A549 treated with Hydrocortisone at 1 μM for 4 hours (cell line): ENCODE measurements at places on chromosomes 1 and 21. TPM values are rescaled to one million over a fixed set of nuclear protein-coding genes. Genes with fewer than 3 reads are reported as not detected.

Gene LRRC8B
- total RNA-seq: 2.6 to 4.5 TPM (median 3.8 TPM) in 5 replicates

Gene KCNQ4
- 0.18 to 0.33 TPM (median 0.27 TPM) in 5 replicates for total RNA-seq

Gene LINGO4
- total RNA-seq: not detected in 5 replicates

Gene TTC24
- total RNA-seq: not detected in 5 replicates

Gene C1orf105
- not detected in 5 replicates for total RNA-seq

Gene FMOD
- 0.03 to 0.06 TPM (median 0.06 TPM) in 3 of 5 replicates, not detected in the others for total RNA-seq

Gene TNFRSF25
- total RNA-seq: 2.5 to 4.0 TPM (median 2.8 TPM) in 5 replicates

Gene CELSR2
- total RNA-seq: 3.7 to 4.9 TPM (median 4.8 TPM) in 5 replicates

Gene GPR25
- total RNA-seq: not detected in 5 replicates

Gene RAD54L
- total RNA-seq: 9.1 to 11.7 TPM (median 11.5 TPM) in 5 replicates

Gene LEMD1
- not detected in 5 replicates for total RNA-seq

Gene KLHDC9
- total RNA-seq: 1.5 to 2.6 TPM (median 1.9 TPM) in 5 replicates

Gene FCRL2
- not detected in 5 replicates for total RNA-seq

Gene SHE
- 0.10 to 0.20 TPM (median 0.12 TPM) in 5 replicates for total RNA-seq

Gene THEM5
- total RNA-seq: not detected in 5 replicates

Gene USH2A
- total RNA-seq: not detected in 5 replicates

Gene NR1I3
- total RNA-seq: not detected in 5 replicates

Gene CNR2
- 0.01 TPM in 1 of 5 replicates, not detected in the others for total RNA-seq

Gene SMG5
- 41.9 to 46.8 TPM (median 43.0 TPM) in 5 replicates for total RNA-seq

Gene ANGPTL1
- not detected in 5 replicates for total RNA-seq

Gene OR2L13
- not detected in 5 replicates for total RNA-seq

Gene LRRC53
- not detected in 5 replicates for total RNA-seq

Gene LCE2C
- total RNA-seq: not detected in 5 replicates

Gene C4BPB
- 1.1 to 2.2 TPM (median 1.4 TPM) in 5 replicates for total RNA-seq

Gene LAMB3
- total RNA-seq: 18.6 to 23.5 TPM (median 21.0 TPM) in 5 replicates

Gene UMODL1
- total RNA-seq: not detected in 5 replicates

Gene CR2
- total RNA-seq: 0.02 to 0.03 TPM in 2 of 5 replicates, not detected in the others

Gene ATP1A4
- not detected in 5 replicates for total RNA-seq

Gene RIIAD1
- 0.41 TPM in 1 of 5 replicates, not detected in the others for total RNA-seq

Gene NRIP1
- 7.4 to 16.7 TPM (median 12.3 TPM) in 5 replicates for total RNA-seq

Gene EPHA10
- total RNA-seq: 1.0 to 1.5 TPM (median 1.1 TPM) in 5 replicates

Gene RGS18
- total RNA-seq: not detected in 5 replicates

Gene CDK18
- total RNA-seq: 0.67 to 1.0 TPM (median 0.83 TPM) in 5 replicates

Gene SFT2D2
- 12.9 to 21.9 TPM (median 14.1 TPM) in 5 replicates for total RNA-seq

Gene LMX1A
- not detected in 5 replicates for total RNA-seq

Gene EXO1
- total RNA-seq: 20.0 to 29.8 TPM (median 22.7 TPM) in 5 replicates

Gene MR1
- 5.8 to 7.7 TPM (median 6.2 TPM) in 5 replicates for total RNA-seq

Gene CYP4A22
- not detected in 5 replicates for total RNA-seq

Gene PPIH
- total RNA-seq: 58.8 to 67.3 TPM (median 65.3 TPM) in 5 replicates

Gene TPRG1L
- total RNA-seq: 27.6 to 30.3 TPM (median 29.1 TPM) in 5 replicates

Gene UBASH3A
- 0.12 to 0.20 TPM (median 0.13 TPM) in 5 replicates for total RNA-seq

Gene KIF17
- total RNA-seq: 1.3 to 2.8 TPM (median 2.3 TPM) in 5 replicates

Gene HSD11B1
- 0.09 to 0.60 TPM (median 0.47 TPM) in 5 replicates for total RNA-seq

Gene CFAP107
- total RNA-seq: not detected in 5 replicates

Gene KCNJ9
- total RNA-seq: not detected in 5 replicates

Gene DTL
- 18.8 to 24.8 TPM (median 20.6 TPM) in 5 replicates for total RNA-seq

Gene OR14K1
- total RNA-seq: not detected in 5 replicates

Gene FAM167B
- total RNA-seq: 0.16 to 0.70 TPM (median 0.55 TPM) in 5 replicates

Gene RHD
- total RNA-seq: not detected in 5 replicates

Gene TTC39A
- total RNA-seq: 1.4 to 2.7 TPM (median 1.7 TPM) in 5 replicates

Gene NLRP3
- 0.08 TPM in 1 of 5 replicates, not detected in the others for total RNA-seq

Gene PLA2G2C
- not detected in 5 replicates for total RNA-seq

Gene NUDT17
- total RNA-seq: 6.5 to 8.0 TPM (median 7.1 TPM) in 5 replicates

Gene DNAJC6
- total RNA-seq: 5.4 to 9.2 TPM (median 7.2 TPM) in 5 replicates

Gene HSPG2
- total RNA-seq: 65.1 to 81.4 TPM (median 77.4 TPM) in 5 replicates

Gene TRPM2
- total RNA-seq: 6.7 to 10.5 TPM (median 8.3 TPM) in 5 replicates

Gene LCE2A
- not detected in 5 replicates for total RNA-seq
